Activated CD4-positive, alpha-beta T cell treated with anti-CD3 and anti-CD28 coated beads, Interleukin-2, amount 50 U/mL, for 4 hours (primary cell): ENCODE measurements at places on chromosomes 11 and 22.

DNA sequence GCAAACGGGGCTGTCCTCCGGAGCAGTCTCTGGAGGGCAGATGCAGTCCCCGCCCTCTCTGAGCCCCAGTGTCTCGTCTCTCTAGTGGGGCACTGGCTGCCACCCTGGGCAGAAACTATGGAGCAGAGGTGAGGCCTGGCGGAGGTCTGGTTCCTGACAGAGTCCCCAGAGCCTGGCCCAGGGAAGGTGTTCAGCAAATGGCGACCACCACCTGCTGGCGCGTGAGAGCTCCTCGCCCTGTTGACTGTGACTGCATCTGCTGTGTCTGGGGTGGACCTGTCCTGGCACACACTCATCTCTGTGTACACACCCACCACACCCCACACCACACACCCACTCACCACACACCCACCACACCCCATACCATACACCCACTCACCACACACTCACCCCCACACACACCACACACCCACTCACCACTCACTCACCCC lies 18.3 kb upstream of the TTLL12 start:
- DNase-seq = no peak

GRCh38 chr11:130732476-130732875 lies 183.8 kb downstream of the SNX19 start:
- no peak for DNase-seq

DNA sequence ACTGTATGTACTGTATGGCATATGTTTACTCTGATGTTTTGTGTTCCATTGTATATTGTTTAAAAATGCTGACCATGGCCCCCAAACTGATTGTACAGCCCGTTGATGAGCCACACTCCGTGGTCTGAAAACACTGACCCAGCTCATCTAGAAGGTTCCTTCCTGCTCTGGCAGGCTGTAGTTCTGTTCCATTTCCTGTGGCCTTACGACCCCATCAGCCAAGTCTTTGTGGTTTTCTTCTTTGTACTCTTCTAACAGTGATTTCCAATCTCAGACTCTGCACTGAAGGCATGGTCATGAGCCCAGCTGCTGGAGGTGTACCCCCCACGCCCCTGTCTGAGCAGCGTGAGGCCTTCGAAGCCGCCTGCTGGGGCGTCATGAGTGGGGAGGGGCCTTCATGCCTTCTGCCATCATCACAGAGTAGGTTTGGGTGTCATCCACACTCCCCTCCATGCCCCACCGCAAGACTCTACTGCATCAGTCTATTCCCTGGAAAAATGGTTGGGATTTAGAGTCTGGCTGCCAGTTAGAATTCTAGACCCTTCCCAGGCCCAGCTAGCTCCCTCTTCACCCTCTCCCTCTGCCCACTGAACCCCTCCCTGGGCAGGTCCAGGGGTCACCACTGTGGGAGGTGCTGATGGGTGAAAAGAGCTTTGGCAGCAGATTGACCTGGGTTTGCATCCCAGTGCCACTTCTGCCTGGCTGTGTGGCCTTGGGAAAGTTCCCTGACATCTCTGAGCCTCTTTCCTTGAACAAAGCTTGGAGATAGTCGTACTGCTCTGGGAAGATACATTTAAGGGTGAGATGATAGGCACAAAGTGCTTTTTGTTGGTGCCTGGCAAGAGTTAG lies 11.3 kb upstream of the C11orf96 start:
- DNase-seq = no peak

DNA sequence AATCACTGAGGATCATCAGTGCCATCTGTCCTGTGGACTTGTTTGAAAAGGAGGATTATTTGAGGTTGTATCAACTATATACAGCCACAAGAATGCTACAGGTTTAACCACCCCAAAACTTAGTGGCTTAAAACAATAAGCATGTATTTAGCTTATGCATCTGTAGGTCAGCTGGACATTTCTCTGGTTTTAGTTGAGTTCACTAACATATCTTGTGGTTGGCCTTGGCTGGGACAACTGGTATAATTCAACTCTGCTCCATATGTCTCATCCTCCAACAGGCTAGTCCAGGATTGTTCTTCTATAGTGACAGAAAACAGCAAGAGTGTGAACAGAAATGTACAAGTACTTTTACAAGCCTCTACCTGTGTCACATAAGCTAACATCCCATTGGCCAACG lies 49.9 kb upstream of the SOX6 start:
- DNase-seq = no peak

- DNase-seq = no peak
These were observed 39.4 kb upstream of the GGTLC2 start for GRCh38 chr22:22605074-22605404.

GRCh38 chr22:37746366-37747079 lies 49.7 kb downstream of the TRIOBP start:
- DNase-seq = no peak

DNA sequence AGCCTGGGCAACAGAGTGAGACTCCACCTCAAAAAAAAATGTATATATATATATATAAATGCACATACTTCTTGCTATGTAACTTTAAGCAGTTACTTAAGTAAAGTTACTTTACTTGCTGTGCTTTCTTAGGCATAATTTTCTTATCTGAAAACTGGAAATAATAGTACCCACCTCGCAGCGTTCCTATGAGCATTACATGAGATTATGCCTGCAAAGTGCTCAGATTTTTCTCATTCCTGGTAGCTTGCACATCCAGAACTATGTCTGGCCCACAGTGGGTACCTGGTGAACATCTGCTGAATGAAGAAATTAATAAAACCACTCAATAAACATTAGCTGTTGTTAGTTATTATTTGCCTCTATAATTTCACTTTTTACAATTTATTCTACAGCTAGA lies 6.1 kb upstream of the ROBO3 start:
- no peak for DNase-seq

DNA sequence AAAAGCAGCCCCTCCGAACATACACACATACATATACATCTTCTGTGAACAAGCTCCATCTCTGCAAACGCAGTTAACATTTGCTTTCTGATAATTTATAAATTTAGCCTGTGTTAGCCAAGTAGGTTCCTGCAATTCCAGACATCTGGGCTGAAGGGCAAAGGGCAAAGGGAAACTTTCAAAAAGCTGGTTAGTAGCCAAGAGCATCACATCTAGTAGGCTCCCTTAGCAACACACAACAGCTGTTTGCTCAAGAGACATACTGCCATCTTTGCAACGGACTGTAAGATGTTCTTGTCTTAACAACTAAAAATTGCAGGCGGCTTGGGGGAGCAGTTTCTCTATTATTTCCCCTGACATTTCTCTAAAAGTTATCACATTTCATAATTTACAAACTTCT lies 134.9 kb downstream of the RBFOX2 start:
- DNase-seq = no peak

- no peak for DNase-seq
These were observed 18.1 kb upstream of the SCARF2 start for GRCh38 chr22:20455709-20456063.
